ENCODE measurements at places on chromosomes 3 and 15.

DNA sequence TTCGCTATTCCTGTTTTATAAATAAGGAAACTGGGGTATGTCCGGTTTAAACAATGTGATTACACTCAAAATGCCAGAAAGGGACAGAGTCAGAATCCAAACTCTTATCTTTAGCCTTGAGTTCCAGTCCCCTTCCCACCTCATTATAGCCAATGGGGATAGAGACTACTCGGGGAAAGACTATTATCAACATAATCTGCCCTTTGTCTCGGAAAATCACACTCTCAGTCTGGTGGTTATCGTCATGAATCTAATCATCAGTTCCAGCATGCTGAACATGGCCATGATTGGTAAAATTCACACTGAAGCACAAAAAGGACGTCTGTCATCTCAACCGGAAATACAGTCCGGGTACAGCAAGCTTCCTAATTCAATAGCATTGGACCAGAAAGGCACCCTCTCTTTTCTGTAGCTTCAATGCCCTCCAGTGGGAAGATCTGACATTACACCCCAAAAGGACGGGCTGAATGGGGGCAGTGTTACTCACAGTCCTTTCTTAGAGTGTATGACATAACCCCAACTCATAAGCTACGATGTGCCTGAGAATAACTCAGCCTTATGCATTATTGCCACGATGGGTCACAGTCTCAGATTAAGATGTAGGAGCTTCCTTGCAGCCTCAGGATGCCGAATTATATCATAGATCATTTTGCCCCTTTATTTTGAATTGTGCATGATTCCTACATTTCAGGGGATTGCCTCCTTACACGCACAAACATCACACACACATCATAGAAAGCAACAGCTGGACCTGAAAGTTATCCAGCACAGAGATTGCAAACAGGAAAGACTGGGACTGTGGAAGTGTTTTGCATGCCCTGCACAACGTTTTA, 390.4 kb upstream of the LMCD1 start:
- no peak for DNase-seq

DNA sequence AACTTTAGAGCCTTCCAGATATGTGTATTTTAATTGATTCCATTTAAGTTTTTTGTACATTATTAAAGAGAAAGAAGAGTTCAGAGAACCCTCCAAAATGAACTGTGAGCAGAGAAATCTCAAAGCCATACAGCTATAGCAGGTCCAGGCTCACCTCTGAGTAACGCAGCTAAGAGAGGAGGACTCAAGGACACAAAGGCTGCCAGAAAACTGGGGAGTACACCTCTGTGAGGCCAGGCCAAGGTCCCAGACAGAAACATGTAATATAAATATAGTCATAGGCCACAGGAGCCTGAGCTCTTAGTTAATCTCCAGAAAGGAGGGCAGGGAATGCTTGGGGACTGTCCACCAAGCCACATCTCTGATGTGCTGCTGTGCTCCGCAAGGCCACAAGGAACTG, 66.5 kb downstream of the TMEM39A start:
- DNase-seq = no peak

GRCh38 chr15:99486371-99487336, 79.1 kb upstream of the MEF2A start:
- no peak for DNase-seq

DNA sequence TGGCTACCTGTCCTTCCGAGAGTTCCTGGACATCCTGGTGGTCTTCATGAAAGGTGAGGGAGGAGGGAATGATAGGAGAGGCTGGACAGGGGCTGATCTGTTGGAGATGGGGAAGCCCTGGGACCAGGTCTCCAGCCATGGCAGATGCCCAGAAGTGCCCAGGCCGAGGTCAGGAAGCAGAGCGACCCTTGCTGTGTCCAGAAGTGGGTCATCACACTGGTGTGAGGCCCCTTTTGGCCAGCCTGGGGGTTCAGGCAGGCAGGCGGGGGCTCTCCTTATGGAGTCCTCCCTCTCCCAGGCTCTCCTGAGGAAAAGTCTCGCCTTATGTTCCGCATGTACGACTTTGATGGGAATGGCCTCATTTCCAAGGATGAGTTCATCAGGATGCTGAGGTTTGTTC, 17.8 kb downstream of the DUOX1 start:
- DNase-seq = no peak

- DNase-seq = no peak
These were observed 5.2 kb downstream of the HRH1 start for GRCh38 chr3:11159421-11159904.

DNA sequence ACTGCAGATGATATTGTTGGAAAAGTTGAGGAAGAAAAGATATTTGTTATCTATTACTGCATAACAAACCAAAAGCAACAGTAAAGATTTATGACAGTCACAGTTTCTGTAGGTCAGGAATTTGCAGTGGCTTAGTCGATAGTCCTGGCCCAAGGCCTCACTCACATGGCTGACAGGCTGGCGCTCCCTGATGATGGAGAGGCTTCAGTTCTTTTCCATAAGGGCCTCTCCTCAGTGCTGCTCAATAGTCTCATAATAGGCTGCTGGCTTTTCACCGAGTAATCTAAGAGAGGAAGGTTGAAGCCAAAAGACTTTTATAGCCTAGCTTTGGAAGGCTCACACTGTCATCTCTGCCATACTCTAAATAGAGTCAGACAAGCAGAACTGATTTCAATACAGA, 17.7 kb downstream of the IREB2 start:
- no peak for DNase-seq
